ENCODE measurements at places on chromosomes 2 and 18.

DNA sequence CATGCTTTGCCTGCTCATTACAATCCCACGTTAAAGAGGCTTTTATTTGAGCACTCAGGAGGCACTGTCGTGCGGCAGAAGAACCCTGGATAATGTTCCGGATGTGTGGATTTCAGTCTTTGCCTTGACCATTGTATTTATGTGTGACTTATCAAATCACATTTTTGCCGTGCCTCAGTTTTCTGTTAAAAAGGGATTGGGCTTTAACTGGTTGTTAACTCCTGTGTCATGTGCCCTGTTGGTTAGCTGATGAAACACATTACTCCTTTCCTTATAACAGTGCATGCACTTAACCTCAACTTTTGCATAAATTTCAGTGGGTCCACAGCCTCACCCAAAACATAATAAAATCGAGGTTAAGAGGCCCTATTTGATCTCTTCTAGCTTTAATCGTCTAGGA lies 52.7 kb downstream of the NAB1 start:
- no peak for DNase-seq

DNA sequence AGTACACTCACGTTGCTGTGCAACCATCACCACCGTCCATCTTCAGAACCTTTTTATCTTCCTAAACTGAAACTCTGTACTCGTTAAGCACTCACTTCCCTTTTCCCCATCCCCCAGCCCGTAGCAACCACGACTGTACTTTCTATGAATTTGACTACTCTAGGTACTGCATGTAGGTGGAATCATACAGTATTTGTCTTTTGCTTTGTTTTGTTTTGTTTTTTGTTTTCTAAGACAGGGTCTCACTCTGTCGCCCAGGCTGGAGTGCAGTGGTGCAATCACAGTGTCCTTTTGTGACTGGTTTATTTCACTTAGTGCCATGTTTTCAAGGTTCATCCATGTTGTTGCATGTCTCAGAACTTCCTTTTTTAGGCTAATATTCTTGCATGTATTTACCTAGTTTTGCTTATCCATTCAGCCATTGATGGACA lies 7.0 kb upstream of the TYMS start:
- DNase-seq, result no peak

DNA sequence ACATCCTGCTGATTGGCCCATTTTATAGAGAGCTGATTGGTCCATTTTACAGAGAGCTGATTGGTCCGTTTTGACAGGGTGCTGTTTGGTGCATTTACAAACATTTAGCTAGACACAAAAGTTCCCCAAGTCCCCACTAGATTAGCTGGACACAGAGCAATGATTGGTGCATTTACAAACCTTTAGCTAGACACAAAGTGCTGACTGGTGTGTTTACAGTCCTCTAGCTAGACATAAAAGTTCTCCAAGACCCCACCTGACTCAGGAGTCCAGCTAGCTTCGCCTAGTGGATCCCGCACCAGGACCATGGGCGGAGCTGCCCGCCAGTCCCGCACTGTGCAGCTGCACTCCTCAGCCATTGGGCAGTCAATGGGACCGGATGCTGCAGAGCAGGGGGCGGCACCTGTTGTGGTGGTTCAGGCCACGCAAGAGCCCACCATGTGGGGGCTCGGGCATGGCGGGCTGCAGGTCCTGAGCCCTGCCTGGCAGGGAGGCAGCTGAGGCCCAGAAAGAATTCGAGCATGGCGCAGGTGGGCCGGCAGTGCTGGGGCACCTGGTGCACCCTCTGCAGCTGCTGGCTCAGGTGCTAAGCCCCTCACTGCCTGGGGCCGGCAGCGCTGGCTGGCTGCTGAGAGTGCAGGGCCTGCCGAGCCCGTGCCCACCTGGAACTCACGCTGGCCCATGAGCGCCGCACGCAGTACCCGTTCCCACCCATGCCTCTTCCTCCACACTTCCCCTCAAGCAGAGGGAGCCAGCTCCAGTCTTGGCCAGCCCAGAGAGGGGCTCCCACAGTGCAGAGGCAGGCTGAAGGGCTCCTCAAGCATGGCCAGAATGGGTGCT lies 713.2 kb upstream of the GYPC start:
- DNase-seq, result no peak

GRCh38 chr2:109069331-109070194 lies 59.4 kb upstream of the SH3RF3 start:
- DNase-seq, result peak; percentile 70

GRCh38 chr18:77359561-77360314 lies 110.1 kb downstream of the GALR1 start:
- DNase-seq, result no peak

DNA sequence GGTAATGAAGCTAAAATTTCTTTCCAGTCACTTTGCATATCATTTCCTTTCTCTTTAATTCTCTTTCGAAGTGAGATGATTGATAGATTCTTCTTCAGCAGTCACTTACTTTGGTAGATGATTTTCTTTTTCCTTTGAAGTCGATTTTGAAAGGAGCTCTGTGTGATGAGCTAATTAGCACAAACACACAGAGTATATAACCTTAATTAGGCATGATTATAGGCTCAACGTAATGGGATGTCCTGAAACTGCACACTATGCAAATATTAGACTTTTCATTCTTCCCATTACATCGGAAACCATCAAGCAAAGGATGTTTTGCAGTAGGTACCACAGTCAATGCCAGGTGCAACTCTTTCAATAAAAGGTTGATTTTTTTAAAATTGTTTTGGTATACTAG lies 6.4 kb upstream of the CTLA4 start:
- no peak for DNase-seq

- peak; percentile 8 for DNase-seq
Observed at GRCh38 chr2:228401065-228401912, 219.8 kb upstream of the SPHKAP start.

GRCh38 chr2:216890138-216890537 lies 30.3 kb upstream of the TNP1 start:
- DNase-seq, result no peak

GRCh38 chr2:196925768-196926561 lies 542 bp downstream of the PGAP1 start:
- DNase-seq, result peak; percentile 73

DNA sequence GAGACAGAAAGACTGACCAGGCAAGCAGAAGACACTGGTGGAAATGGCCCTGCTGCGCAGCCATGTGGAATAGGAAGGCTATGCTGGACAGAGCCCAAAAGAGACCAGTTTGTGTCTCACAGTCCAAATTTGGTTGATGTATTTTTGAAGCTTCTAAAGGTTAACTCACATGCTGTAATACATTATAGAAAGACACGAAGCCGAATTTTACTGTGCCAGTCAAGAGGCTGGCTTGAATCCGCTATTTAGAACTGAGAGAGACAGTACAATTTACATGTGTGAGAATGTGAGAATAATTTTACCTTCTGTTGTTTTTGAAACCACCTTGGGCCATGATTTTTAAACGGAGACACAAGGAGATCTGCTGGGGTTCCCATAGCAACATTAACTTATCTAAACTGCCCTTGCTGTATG lies 113.6 kb downstream of the METTL8 start:
- no peak for DNase-seq

GRCh38 chr2:75100011-75100800 lies 99.1 kb downstream of the TACR1 start:
- no peak for DNase-seq

DNA sequence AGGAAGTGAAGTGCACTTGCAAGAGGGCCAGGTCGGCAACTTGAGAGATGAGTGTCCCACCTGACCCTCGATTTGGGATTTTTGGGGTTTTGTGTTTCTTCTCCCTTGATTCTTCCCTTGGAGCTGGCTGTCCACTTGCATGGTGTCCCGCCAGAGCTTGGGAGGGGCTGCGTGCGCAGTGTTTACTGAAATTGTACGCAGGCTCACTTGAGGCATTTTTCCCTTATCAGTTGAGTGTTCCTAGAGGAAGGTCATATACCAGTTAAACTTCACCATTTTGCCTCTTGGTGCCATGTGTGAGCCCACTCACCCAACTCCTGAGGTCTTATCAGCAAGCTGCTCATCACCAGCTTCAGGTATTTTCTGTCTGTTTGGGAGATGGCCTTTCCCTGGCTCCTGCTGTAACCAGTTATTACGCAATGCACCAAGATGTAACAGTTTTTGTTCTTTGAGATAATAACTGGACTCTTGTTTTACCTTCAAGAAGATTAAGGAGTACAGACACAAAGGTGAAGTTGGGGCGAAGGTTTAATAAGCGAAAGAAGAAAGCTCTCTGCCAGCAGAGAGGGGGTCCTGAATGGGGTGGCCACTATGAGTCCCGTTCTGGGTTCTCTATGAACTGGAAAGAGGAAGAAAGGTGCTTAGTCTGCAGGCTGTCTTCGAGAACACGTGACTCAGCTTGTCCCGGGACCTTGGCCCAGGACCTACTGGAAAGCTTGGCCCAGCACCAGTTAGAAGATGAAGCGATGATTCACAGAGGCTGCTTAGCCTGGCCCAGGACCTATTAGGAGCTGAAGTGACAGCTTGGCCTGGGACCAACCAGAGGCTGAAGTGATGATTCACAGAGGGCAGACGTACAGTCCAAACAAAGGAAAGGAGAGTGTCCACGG lies 21.5 kb upstream of the TXNL4A start:
- no peak for DNase-seq

DNA sequence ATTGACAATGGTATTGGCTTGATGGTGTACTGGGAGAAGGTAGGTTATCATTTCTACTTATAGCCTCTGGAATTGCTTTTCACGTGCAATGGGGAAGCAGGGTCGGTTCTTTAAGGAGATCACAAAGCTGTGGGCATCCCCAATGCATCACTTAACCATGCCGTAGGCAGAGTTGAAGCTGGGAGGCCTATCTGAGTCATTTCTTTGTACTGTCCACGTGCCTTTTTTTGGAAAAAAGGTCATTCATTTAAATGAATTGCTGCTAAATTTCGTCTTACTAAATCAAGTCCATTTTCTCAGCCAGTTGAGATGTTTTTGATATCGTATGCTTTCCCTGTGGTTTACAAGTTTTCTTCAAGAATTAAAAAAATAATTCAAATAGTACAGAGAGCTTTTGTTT lies 17.2 kb upstream of the GYPC start:
- no peak for DNase-seq

DNA sequence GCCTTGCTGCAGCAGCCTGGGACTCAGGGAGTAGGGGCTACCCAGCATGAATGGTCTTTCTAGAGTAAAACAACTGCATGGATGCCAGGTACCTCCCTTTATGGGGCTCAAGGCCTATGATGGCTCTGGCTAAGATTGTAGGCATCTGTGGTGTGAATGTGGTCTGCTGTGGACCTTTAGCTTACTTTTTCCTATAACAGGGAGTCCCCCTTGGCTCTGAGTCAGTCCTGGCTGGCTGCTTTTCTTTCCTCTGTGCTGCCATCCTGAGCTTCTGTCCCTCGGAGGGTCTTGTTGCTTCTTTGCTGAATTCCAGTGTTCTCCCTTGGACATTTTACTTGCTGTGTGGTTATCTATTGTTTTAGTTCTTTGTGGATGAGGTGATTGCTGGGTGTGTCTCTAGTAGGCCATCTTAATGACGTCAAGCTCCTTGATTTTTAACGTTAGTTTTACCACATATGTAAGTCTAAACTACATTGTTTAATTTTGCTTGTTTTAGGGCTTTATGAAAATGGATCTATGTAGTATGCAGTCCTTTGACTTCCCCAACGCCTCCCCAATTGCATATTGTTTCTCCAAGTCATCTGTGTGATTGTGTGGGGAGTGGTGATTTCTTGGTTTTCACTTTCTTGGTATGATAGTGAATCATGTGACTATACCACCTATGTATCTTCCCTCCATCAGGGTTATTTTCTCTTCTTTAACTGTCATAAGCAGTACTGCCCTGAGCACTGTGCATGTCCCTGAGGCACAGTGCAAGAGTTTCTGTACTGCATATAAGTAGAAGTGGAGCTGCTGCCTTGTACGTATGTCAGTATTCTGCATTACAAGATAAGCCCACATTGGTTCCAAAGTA lies 92.4 kb downstream of the NCK2 start:
- no peak for DNase-seq

DNA sequence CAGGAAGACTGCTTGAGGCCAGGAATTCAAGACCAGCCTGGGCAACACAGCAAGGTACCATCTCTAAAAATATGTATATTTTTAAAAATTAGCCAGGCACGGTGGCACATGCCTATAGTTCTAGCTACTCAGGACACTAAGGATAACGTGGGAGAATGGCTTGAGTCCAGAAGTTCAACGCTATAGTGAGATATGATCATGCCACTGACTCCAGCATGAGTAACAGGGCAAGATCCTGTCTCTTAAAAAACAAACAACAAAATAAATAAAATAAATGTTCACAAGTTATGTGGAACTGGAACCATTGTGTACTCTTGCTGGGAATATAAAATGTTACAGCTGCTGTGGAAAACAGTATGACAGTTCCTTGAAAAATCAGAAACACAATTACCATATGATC lies 47.2 kb downstream of the USP34 start:
- no peak for DNase-seq

GRCh38 chr2:128370468-128371247 lies 52.0 kb upstream of the HS6ST1 start:
- no peak for DNase-seq

DNA sequence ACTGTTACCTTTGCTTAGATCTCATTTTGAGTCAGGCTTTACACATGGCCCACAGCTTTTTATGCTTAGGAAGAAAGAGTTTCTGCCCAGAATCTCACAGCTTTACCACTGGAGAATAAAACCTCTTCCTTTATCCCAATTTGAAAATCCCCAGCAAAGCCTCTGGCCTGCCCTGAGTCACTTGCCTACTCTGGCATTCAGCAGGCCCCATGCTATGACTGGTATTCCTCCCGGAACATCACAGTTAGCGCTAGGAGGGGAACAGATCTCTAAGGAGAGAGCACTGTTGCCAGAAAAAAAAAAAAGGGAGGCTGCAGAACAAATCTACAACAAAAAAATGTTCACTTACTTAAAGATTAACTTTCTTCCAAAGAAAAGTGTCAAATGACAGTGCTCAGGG lies 152.9 kb upstream of the DNMT3A start:
- DNase-seq, result no peak

DNA sequence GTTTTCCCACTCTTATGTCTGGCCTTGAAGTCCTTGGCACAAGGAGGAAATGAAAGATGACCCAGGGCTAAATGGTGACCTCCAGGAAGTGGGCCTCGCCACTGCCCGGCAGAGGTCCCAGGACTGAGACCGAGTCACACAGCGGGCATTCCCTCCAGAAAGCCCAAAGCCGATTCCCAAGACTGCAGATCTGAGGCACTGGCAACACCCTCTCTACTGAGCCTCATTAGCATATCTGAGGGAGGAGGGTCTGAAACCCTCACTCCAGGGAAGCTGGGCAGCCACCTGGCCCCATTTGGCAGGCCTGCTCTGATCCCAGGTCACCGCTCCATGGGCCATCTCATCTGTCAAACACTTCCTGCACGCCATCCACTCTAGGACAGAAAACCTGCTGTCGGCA lies 29.1 kb downstream of the FAM178B start:
- peak; percentile 81 for DNase-seq

DNA sequence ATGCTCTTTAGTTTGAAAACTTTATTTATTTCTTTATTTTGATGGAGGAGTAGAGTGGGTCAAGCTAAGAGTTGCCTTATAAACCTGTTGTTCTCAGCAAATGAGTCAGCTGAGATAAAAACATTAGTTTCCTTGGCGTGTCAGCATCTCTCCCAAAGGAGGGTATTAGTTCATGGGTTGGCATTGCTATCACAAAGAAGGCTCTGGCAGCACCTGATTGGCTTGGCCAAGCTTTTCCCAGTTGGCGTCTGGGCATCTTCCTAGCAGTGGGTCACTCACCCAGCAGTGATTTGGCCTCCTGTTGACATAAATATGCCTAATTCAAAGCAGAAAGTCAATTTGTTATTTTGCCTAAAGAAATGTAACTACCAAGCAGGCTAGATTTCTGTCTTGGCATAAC lies 200.7 kb upstream of the TNP1 start:
- DNase-seq, result no peak

Measured in NCI-H82 (cell line).